Left ventricle myocardium inferior (tissue), 1 donor: ENCODE measurements at places on chromosomes 6 and 20. TPM values are rescaled to one million over a fixed set of nuclear protein-coding genes. Genes with fewer than 3 reads are reported as not detected.

The BEND6 gene
- 0.38 TPM for total RNA-seq

The C6orf163 gene
- 1.6 TPM for total RNA-seq

The BTNL2 gene
- not detected for total RNA-seq

The PKIB gene
- total RNA-seq = 0.30 TPM

The CCR6 gene
- not detected for total RNA-seq

GRCh38 chr6:125953502-125953875 lies 3.1 kb upstream of the HINT3 start:
- no peaks in the 10 kb centered on the region for H3K27me3 ChIP-seq
- H3K27ac ChIP-seq = no peak overlapping the region
- no peak for DNase-seq
- H3K4me3 ChIP-seq = no peak overlapping the region
- peaks cover 24% of the 10 kb centered on the region for H3K4me1 ChIP-seq

- H3K4me1 ChIP-seq = no peaks in the 10 kb centered on the region
- H3K27me3 ChIP-seq = no peaks in the 10 kb centered on the region
- no peak overlapping the region for H3K27ac ChIP-seq
- DNase-seq = no peak
- no peak overlapping the region for H3K4me3 ChIP-seq
- no peaks in the 10 kb centered on the region for H3K36me3 ChIP-seq
These were observed 37.1 kb downstream of the TNFAIP3 start for GRCh38 chr6:137903933-137904821.

DNA sequence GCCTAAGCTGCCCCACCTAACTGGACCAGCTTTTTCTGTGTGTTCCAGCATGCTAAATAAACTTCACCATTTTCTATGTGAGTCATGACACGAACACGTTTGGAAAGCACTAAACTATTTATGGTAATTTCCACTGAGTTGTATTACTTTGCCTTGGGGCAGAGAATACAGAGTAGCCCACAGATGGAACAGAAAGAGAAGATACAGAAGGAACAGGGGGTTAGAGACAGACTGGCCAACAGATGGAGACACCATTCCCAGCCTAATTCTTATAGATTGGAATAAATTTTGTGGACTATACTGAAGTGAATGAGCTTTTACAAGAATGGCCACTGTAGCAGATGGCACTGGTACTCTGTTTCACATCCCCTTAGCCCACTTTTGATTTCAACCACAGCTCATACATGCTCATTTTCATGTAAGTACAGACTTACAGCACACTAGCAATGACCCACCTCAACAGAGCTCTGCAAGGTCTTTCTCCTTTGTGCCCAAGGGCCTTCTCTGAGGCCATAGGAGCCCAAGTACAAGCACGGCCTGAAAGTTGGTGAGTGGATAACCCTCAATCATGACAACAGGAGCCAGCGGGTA lies 13.1 kb upstream of the NT5DC1 start:
- DNase-seq = no peak
- peaks cover 11% of the 10 kb centered on the region for H3K4me1 ChIP-seq
- no peak overlapping the region for H3K4me3 ChIP-seq
- no peaks in the 10 kb centered on the region for H3K36me3 ChIP-seq
- H3K27me3 ChIP-seq = no peaks in the 10 kb centered on the region
- H3K27ac ChIP-seq = no peak overlapping the region

GRCh38 chr6:122264557-122264956 lies 134.9 kb upstream of the HSF2 start:
- H3K36me3 ChIP-seq = no peaks in the 10 kb centered on the region
- H3K4me1 ChIP-seq = no peaks in the 10 kb centered on the region
- DNase-seq = no peak
- H3K27ac ChIP-seq = no peak overlapping the region
- H3K4me3 ChIP-seq = no peak overlapping the region
